ENCODE measurements at places on chromosomes 12 and 14.

- H3K27me3 ChIP-seq = no peaks in the 10 kb centered on the region
- DNase-seq = no peak
- no peaks in the 10 kb centered on the region for H3K36me3 ChIP-seq
- no peak overlapping the region for H3K4me3 ChIP-seq
- peak overlapping the region; percentile 76 for H3K27ac ChIP-seq
Observed at GRCh38 chr14:74593241-74593953, 18.6 kb downstream of the LTBP2 start.

DNA sequence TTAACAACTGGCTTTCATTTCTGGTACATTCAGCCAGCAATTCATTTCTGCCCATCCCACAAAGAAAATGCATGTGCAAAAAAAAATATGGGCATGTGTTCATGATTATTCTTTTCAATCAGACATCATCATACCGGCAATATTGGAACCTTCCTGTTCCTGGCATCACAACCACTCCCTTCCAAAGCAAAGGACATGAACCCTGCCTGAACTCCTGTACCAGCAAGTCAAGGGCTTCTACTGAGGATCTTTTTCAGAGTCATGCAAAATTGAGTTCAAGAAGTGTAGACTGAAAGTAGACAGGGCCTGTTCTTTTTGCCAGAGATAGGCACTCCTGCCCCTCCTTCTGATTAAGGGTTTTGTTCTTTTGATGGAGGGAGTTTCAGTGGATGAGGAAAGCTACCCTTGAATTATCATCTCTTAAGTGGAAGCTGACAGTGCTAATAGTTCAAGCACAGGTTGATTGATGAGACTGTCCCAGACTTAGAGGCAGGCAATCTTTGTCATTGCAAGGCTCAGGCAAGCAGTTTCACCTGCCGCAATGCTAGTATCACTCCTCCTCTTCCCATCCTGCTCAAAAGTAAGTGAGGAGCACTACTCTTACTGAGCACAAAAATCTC, 22.3 kb upstream of the DIO2 start:
- no peak overlapping the region for H3K27ac ChIP-seq
- DNase-seq = no peak
- no peaks in the 10 kb centered on the region for H3K36me3 ChIP-seq
- no peaks in the 10 kb centered on the region for H3K27me3 ChIP-seq
- no peak overlapping the region for H3K4me3 ChIP-seq
- H3K4me1 ChIP-seq = no peaks in the 10 kb centered on the region

DNA sequence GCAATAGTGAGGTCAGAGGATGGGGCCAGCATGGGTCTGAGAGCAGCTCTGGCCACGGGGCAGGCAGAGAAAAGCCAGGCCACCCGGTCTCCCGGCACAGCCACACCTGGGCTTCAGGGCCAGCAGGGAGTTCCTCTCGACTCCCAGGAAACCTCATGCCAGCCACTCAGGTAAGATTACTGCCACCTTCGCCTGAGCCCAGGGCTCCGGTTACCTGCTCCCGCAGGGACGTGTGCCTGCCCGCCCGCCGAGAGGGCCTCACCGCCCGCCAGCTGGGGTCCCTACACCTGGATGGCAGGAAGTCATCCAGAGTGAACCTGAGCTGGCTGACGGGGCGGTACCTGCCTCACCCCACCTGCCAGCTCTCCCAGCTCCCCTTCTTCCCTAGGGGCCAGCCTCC, 7.3 kb downstream of the JAG2 start:
- no peak for DNase-seq
- H3K27ac ChIP-seq = no peak overlapping the region
- H3K36me3 ChIP-seq = no peaks in the 10 kb centered on the region
- no peak overlapping the region for H3K4me3 ChIP-seq
- H3K4me1 ChIP-seq = peaks cover 14% of the 10 kb centered on the region
- no peaks in the 10 kb centered on the region for H3K27me3 ChIP-seq

DNA sequence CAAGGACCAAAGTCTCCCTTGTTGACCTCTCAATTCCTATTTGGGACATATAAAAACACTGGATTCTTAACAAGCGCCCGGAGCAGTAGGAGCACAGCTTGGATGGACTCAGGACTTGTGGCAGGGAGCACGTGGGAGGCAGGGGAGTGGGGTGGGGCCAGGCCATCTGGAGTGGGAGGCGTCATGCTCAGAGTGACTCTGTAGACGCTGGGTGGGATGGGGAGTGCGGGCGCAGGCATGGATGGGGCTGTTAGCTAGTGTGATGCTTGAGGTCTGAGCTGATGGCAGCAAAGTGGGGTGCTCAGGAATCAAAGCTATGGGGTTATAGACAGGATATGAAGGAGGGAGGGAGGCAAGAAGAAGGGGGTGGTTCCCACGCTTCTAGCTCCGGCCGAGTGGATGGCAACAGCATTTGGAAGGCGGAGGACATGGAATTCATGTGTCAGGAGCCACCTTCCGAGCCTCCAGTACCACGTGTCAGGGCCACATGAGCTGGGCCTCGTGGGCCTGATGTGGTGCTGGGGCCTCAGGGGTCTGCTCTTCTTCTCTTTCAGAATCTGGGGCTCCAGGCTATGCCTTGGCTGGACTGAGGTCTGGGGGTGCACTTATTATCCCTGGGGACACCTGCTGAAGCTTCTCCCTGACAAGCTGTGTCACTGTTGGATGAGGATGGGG, 26.2 kb downstream of the MEG3 start:
- H3K4me3 ChIP-seq = no peak overlapping the region
- no peaks in the 10 kb centered on the region for H3K4me1 ChIP-seq
- no peaks in the 10 kb centered on the region for H3K27me3 ChIP-seq
- H3K27ac ChIP-seq = no peak overlapping the region
- no peak for DNase-seq
- no peaks in the 10 kb centered on the region for H3K36me3 ChIP-seq

DNA sequence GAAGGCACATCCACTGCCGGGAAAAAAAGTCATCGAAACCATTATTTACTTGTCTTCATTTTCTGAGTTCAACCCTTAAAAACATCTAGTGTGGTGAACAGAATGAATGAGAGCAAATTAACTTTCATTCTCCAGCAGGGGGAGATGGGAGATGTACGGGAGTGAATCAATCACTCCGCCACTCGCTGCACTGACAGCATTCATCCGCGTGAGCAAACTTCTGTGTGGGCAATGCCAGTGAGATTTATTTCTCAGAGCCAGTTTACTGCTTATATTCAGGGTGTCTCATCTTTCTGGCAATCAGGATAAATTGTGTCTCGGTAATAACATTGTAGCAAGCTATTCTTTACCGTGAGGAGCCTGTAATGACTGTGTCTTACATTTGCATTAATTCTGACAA, 463.6 kb upstream of the MIS18BP1 start:
- H3K36me3 ChIP-seq = no peaks in the 10 kb centered on the region
- no peak overlapping the region for H3K4me3 ChIP-seq
- no peaks in the 10 kb centered on the region for H3K27me3 ChIP-seq

DNA sequence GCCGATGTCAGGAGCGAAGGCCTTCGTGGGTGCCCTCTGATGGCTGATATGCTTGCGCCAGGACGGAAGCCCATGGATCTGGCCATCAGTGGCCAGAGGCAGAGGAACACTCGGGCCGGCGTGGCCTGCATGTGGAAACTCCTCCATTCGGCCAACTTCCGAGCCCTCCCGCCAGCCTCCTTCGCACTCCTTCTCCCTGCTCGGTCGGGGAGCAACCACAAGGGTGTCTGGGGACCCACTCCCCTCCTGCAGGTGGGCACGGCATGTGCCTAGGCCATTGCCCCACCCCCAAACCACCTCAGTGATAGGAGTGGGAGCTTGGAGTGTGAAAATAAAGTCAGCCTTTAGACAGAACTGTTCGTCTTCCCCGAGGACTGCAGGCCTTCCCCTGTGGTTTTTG, 231.3 kb downstream of the BCL11B start:
- no peaks in the 10 kb centered on the region for H3K4me1 ChIP-seq
- no peaks in the 10 kb centered on the region for H3K36me3 ChIP-seq
- DNase-seq = no peak
- H3K4me3 ChIP-seq = no peak overlapping the region
- no peaks in the 10 kb centered on the region for H3K27me3 ChIP-seq
- H3K27ac ChIP-seq = no peak overlapping the region

Measured in Peyer's patch (tissue), 4 donors.